ENCODE measurements at places on chromosomes 5 and 9.

GRCh38 chr5:54944364-54944763 is 41.0 kb downstream of the ESM1 start:
- peak; percentile 62 for DNase-seq

DNA sequence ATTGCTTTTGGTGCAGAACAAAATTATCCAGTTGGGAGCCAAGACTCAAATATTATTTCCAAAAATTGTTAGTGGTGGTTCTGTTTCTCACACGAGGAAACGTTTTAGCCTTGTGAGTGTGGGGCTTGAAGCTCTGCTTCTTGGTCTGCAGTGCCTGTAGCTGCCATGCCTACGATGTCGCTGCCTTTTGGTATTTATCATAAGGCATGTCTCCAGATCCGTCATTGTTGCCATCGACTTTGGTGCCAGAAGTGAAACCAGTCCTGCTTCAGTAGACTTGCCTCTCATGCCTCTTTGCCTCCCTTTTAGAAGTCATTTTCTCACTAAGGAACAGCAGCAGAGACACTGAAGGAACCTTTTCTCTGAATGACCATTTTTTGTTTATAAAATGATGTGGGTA is 29.7 kb upstream of the CATSPER3 start:
- DNase-seq: no peak

- DNase-seq: no peak
Measured at GRCh38 chr5:72302171-72302570, 17.9 kb downstream of the MRPS27 start.

DNA sequence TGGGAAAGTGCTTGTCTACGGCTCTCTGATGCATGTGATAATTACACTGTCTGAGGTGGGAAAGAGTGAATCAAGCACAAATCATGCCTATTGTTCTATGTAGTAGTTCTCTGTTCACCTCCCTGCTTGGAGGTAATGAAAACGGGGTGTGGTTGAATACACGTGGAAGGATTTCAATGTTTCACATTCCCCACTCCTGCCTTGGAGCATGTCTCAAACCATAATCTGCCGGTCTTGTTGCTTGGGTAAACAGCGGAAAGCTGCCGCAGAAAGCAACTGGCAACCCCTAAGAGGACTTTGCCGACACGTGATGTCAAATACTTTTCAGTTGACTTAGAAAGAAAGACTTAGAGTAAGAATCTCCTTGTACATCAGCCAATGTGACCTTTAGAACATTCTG is 63.5 kb upstream of the MOCS2 start:
- DNase-seq: peak; percentile 95

Measured in epithelial cell of esophagus (primary cell).